Thoracic aorta (tissue), 2 donors: ENCODE measurements at places on chromosomes 2 and 18. TPM values are rescaled to one million over a fixed set of nuclear protein-coding genes. Genes with fewer than 3 reads are reported as not detected.

DNA sequence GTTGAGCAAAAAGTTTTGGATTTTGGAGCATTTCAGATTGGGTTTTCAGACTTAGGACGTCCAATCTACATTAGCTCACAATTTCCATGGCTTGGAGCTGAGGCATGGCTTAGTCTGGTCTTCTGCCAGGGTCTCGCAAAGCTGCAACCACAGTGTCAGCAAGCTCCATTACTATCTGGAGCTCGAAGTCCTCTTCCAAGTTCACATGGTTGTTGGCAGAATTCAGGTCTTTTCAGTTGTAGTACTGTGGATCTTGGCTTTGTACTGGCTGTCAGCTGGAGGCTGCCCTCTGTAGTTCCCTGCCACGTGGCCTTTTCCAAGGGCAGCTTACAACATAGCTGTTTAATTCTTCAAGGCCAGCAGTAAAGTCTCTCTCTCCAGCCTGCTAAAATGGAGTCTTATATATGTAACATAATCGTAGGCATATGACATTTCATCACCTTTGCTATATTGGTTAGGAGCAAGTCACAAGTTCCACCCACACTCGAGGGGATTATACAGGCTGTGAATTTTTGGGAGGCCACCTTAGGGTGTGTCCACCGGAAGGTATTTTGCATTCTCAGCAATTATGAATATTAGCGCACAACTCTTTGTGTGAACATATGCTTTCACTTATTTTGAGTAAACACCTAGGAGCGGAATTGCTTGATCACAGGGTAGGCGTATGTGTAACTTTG lies 41.5 kb upstream of the EPC2 start:
- DNase-seq, result no peak

DNA sequence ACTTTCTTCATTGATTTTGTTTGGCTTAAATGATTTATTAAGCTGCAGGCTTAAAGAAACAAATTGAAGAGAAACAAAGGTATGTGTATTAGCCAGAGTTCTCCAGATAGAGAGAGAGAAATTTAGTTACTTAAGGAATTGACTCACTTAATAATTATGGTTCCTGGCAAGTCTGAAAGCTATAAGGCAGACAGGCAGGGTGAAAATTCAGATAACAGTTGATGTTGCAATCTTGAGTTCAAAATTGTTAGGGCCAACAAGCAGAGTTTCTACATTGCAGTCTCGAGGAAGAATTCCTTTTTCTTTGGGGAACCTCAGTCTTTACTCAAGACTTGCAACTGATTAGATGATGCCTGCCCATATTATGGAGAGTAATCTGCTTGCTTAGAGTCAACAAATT lies 593.5 kb downstream of the ADCYAP1 start:
- no peak for DNase-seq

GRCh38 chr2:165157160-165157559 lies 46.7 kb downstream of the SCN3A start:
- no peak for DNase-seq

GRCh38 chr2:14401873-14402272 lies 230.6 kb upstream of the LRATD1 start:
- DNase-seq, result no peak

- DNase-seq, result no peak
Measured at GRCh38 chr2:157506586-157506985, 62.7 kb upstream of the CYTIP start.

Gene DCC
- total RNA-seq, result not detected

Gene CCDC121
- total RNA-seq, result 2.5 TPM

Gene CTAGE1
- total RNA-seq, result not detected

Gene TEX44
- not detected for total RNA-seq
